ENCODE measurements at places on chromosomes 1 and 21. TPM values are rescaled to one million over a fixed set of nuclear protein-coding genes. Genes with fewer than 3 reads are reported as not detected.

- DNase-seq, result no peak
These were observed 7.5 kb downstream of the DMAP1 start for GRCh38 chr1:44220755-44221154.

RAB42 gene
- total RNA-seq, result 0.56 TPM

OR2T29 gene
- total RNA-seq, result not detected

DNA sequence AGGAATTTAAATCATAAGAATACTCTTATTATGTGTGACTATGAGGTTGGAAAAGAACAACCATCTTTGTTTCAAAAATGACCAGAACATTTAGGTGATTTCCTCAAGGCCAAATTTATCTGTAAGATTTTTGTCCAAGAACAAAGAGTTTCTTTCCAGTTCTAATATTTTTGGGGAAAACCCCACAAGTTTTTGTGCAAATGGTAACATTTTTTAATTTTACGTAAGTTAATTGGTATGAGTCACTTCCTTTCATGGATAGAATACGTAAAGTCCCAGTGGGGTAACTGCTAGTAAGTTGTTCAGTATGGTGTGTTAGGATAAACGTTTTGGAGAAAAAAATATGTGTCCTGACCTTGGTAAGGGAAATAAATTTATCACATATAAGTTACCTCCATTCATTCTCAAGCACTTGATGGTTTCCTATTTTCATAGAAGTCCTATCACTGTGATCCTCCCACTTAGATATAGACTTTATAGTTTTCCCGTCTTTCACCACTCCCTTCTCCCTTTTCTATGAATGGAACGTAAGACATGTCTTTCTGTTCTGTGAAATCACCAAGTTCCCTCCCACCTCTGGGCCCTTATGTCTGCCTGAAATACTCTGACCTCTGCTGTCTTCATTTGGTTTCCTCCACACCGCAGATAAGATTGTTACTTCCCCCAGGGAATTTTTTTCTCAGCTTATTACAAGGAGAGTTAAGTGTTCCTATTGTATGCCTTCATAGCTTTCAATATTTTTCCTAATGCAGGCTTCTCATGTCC is 34.9 kb upstream of the TSNAX start:
- DNase-seq, result no peak

BNIPL gene
- 0.55 TPM for total RNA-seq

GRCh38 chr1:34965597-34965996 is 19.6 kb downstream of the TMEM35B start:
- DNase-seq, result no peak

DNA sequence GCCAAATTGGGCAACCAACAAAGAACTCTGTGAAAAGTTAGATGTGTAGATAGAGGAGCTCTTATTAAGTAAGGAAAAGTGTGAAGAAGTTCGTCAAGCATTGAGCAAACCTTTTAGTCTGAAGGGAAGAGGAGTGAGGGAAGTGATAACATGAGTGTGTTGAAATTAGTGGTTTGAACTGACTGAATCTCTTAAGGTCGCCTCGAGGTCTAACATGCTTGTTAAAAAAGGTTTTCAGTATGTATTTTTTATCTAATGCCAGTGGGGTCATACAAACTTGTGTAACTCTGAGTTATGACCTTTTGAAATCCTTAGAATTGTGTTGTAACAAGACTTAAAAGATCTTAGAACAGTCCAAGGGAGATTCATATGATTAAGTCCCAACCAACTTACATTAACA is 34.1 kb downstream of the SOAT1 start:
- no peak for DNase-seq

DNA sequence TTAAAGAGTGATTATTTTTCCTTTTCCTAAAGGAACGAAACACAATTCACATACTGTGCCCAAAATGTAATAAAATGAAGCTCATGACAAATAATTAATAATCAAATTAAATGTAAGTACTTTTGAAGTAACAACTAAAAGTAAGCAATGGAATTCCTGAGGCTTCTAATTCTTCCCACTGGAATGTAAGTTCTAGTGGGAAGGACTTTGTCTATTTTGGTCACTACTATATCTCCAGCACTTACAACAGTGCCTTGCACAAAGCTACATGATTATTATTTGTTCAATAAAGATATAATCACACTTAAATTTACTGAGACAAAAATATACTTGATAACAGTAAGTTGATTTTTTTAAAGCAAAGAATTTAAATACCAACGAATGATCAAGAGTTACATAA is 128.8 kb downstream of the COQ8A start:
- DNase-seq, result no peak

FMN2 gene
- total RNA-seq, result 9.3 TPM

GRCh38 chr1:8315573-8316475 is 2.1 kb upstream of the SLC45A1 start:
- DNase-seq, result no peak

REN gene
- total RNA-seq, result not detected

DNA sequence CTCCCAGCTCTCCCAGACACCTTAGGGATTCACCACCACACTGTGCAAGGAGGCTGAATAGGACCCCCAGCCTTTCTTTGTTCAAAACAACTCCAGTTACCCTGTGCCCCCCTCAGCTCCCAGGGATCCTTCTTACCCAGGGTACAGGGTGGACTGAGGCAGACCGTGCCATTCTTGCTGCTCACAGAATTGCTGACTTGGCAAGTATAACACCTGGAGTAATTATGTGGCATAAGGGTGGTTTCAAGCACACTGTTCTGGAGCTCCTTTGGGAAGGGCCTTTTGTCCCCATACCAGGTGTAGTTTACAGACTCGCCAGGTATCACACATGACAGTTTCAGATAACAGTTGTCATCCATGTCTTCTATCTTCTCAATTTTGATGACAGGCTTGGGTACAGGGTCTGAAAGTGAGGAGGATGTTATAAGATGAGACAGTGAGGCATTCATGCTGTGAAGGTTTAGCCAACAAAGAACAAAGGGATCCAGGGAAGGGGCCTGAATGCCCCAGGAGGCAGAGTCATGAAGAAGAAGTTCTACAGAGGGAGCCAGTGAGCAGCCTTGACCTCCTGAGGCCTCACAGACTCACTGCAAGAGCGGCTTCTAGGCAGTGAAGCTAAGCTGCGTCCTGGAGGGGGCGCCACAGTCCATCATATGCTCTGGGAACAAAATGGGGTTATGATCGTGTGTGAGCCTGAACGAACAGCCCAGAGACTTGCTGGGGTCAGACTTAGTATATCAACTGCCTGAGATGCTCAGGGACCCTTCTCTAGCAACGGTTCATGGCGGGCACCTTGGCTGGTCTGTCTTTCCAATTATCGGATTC is 30.3 kb downstream of the CD48 start:
- no peak for DNase-seq

GRCh38 chr1:248102847-248103246 is 7.9 kb downstream of the OR2L13 start:
- no peak for DNase-seq

GRCh38 chr1:97906567-97907241 is 14.1 kb downstream of the DPYD start:
- DNase-seq, result no peak

- DNase-seq, result no peak
These were observed 1.0 kb downstream of the DDAH1 start for GRCh38 chr1:85463731-85464496.

OSCP1 gene
- 5.0 TPM for total RNA-seq

DNA sequence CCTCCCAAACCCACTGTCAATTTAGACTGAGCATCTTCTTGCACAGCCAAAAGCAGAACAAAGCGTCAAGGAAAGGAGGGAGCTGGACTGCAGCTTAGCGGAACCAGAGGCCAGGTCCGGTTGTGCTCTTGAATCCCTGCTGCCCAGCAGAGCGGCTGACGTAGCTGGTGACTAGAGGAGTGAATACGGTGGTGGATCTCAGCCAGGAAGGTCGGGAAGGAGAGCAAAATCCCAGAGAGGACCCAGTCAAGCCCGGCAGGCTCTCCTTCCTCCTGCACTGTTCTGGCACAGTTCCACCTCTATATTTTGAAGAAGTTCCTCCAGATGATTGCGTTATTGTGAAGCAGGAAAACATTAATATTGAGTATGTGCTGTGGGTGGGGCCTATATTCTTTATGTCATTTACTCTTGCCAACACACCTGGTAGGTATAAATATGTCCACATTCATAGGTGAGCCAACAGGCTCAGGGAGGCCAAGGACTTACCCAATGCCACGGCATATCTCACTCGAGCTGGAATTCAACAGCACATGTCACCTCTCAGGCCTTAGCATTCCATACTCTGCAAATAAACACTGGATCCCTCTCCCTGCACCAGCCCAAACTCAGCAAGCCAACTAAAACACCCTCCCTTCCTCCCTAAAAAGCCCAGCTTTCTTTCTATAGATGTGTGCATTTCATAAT is 23.6 kb upstream of the ABCB10 start:
- DNase-seq, result peak; percentile 66

DNA sequence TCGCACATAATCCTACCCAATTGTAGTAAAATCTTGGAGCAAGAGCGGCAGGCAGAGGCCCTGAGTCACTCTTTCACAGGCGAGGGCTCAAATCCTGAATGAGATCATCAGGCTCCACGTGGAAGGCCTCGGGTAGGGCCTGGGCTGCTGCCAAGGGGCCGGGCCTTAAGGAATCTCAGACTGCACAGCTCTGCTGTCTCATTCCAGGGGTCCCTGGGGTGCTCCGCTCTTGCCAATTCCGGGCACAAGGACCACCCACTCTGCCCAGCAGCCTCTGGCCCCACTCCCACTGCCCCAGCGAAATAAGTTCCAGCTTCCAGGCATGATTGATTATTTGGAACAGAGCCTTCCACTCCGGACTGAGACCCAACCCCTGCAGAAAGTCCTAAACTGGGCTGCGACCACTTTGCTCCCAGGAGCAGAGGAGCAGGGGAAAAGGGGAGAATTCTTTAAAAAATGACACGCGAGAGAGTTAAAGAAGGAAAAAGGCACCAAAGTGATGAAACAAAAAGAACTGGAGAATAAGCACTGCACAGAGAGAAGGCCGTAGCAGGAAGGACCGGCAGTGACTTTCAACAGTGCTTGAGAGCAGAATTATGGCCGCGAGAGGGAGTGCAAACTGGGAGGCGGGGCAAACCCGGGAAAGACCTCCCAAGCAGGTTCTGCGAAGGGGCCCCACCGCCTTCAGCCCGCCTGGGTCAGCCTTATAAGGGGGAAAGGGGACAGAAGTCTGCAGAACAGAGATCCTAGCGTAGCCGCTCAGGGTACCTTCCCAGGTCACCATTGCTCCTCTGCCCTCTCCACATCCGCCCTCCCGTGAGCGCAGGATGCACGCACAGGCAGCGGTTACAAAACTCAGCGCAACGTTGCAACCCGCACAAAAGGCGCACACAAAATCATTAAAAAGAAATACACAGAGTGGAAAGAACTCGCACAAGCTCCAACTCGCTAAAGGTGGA is 2.0 kb downstream of the ADAMTS1 start:
- peak; percentile 96 for DNase-seq

STUM gene
- total RNA-seq, result 0.35 TPM

DNA sequence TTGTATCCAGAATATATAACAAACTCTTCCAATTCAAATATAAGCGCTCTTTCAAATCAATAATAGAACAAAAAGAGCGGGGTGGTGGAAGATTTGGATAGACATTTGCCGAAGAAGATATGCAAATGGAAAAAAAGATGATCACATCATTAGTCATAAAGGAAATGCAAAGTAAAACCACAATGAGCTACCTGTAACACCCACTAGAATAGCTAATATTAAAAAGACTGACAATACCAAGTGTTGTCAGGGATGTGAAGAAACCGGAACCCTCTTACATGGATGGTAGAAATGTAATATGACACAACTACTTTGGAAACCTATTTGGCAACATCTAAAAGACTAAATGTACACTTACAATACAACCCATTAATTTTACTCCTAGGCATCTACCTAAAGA is 5.7 kb upstream of the TRAF5 start:
- no peak for DNase-seq

GRCh38 chr1:61104220-61104671 is 21.9 kb downstream of the NFIA start:
- no peak for DNase-seq

LCE2A gene
- not detected for total RNA-seq

LRRC47 gene
- total RNA-seq, result 52.3 TPM

DNA sequence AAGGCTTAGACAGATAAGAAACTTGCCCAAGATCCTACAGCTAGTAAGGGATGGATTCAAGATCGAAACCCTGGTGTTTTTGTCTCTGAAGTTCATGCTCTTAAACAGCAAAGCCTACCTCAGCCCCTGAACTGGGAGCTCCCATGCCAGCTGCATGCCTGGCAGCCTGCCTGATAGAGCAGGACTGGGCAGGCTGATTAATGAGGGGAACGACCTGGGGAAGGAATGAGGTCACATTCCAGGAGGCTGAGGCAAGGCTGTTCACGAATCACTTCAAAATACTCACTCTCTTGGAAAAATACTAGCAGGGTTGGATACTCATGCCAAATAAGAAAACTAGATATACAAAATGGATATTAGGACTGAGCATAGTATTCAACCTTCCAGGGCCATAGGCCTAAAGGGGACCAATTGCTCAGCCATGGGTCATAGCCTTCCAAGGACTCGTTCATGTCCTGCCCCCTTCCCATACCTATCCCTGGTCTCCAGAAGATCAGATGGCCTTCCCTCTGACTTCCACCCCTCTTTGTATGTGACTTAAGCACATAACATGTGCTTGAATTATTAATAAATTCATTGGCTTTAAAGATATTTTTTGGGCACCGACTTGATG is 15.6 kb upstream of the TACSTD2 start:
- DNase-seq, result no peak

GRCh38 chr1:185151215-185151614 is 5.5 kb downstream of the TRMT1L start:
- DNase-seq, result no peak

AADACL4 gene
- total RNA-seq, result not detected

SYT14 gene
- total RNA-seq, result 0.10 TPM

ATP6V1G3 gene
- not detected for total RNA-seq

- no peak for DNase-seq
These were observed 1744.9 kb downstream of the NCAM2 start for GRCh38 chr21:22743085-22743484.

ZBTB37 gene
- total RNA-seq, result 15.0 TPM

INSRR gene
- total RNA-seq, result 0.08 TPM

GRCh38 chr1:114756009-114756892 is 1.5 kb downstream of the CSDE1 start:
- no peak for DNase-seq

DNA sequence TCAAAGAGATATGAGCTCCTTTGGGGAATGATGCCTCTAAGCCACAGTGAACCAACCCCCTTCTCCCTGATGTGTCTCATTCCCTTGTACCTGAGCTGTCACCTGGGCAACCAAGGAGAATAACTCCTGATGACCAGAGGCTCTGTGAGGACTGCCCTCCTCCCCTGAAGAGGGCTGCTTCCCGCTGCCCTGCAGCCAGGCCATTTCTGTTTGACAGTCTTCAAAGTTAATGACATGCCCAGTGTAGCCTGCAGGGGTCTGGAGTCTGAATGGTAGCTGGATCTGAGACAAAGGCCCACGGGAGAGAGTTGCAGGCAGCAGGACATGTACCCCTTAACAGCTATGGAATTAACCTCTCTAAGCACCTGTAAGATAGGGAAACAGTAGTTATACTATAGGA is 3.4 kb upstream of the SLFNL1 start:
- DNase-seq, result no peak

TSNAX gene
- 44.1 TPM for total RNA-seq

DNA sequence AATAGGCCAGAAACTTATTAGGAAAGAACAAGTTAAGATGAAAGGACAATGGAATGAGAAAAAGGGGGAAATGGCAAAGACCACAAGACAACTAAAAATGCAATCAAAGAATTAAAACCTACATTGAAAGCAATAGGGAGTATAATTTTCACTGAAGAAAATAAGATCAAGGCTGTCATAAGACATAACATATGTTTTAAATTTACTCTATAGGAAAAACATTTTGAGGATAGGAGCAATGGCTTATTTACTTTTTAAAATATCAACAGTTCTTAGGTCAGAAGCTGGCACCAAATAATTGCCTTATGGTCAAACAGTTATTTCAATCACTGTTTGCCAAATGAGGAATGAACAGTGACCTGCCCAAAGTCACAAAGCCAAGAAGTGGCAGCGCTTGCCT is 171.2 kb upstream of the HOOK1 start:
- no peak for DNase-seq

RUNX1 gene
- total RNA-seq, result 23.9 TPM
